ENCODE measurements at places on chromosomes 3 and 15. TPM values are rescaled to one million over a fixed set of nuclear protein-coding genes. Genes with fewer than 3 reads are reported as not detected.

- H3K4me1 ChIP-seq, result peaks cover 13% of the 10 kb centered on the region
- no peaks in the 10 kb centered on the region for H3K27me3 ChIP-seq
- no peaks in the 10 kb centered on the region for H3K36me3 ChIP-seq
- H3K27ac ChIP-seq, result no peak overlapping the region
- DNase-seq, result no peak
Observed at GRCh38 chr3:183291497-183292031, 38.5 kb downstream of the B3GNT5 start.

GRAMD2A gene
- total RNA-seq, result 1.3 TPM

DNA sequence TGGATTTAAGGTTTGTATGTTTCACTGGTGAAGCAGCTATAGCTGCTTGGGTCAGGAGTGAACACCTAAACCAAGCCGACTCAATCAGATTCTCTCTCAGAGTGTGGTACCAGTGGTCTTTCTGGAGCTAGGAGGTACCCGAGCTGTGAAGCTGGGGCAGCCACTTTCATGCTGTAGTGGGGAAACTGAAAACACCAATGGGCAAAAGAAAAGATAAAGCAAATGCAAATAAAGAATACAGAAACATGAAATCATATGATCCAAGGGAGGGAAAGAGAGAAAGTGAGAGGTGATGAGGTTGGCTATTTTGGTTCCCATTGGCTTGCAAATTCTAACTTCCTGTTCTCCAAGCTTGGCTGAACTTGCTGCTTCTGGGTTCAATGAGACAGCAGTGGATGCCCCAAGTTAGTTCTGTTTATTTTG is 212.3 kb upstream of the CFAP20DC start:
- no peak overlapping the region for H3K27ac ChIP-seq
- H3K4me3 ChIP-seq, result no peak overlapping the region
- no peaks in the 10 kb centered on the region for H3K4me1 ChIP-seq
- DNase-seq, result no peak
- H3K36me3 ChIP-seq, result no peaks in the 10 kb centered on the region

AGBL1 gene
- not detected for total RNA-seq

CLDN18 gene
- total RNA-seq, result 0.08 TPM

Measured in Panc1 (cell line).